ENCODE measurements at places on chromosomes 7 and 10. TPM values are rescaled to one million over a fixed set of nuclear protein-coding genes. Genes with fewer than 3 reads are reported as not detected.

The AEBP1 gene
- 12.4 TPM for total RNA-seq

The TECTB gene
- not detected for total RNA-seq

The PARG gene
- 20.1 TPM for total RNA-seq

The BHLHA15 gene
- not detected for total RNA-seq

The PIP gene
- not detected for total RNA-seq

The ZYX gene
- 69.8 TPM for total RNA-seq

The PRF1 gene
- 2.2 TPM for total RNA-seq

DNA sequence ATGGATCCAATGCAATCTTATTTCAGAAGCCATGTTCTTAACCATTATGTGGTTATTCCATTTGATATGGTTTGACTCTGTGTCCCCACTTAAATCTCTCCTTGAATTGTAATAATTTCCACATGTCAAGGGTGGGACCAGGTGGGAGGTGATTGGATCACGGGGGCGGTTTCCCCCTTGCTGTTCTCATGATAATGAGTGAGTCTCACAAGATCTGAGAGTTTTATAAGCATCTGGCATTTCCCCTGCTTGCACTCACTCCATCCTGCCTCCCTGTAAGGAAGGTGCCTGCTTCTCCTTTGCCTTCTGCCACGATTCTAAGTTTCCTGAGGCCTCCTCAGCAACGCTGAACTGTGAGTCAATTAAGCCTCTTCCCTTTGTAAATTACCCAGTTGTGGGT lies 32.0 kb upstream of the TSPAN13 start:
- DNase-seq = no peak

DNA sequence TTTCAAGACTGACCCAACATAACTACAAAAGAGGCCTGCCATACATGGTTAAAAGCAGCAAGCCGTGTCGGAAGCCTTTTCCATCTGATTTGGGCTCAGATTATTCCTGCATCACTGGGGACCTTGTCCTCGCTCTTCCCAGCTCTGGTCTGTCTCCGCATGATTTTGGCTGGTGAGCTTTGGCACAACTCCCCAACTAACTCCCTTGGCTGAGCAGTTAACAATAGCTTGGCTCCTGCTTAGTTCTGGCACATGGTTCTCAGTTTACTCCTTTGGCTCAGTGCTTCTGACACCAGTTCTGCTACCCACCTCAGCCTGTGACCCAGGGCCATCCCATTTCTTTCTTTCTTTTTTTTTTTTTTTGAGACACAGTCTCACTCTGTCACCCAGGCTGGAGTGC lies 17.0 kb downstream of the AGK start:
- DNase-seq = no peak

GRCh38 chr7:27367179-27367932 lies 124.8 kb downstream of the EVX1 start:
- no peak for DNase-seq

GRCh38 chr7:621572-622285 lies 102.1 kb upstream of the PDGFA start:
- DNase-seq = no peak

- DNase-seq = no peak
Observed at GRCh38 chr7:34385384-34385783, 272.6 kb upstream of the NPSR1 start.

GRCh38 chr10:16993186-16993585 lies 136.4 kb downstream of the CUBN start:
- no peak for DNase-seq

DNA sequence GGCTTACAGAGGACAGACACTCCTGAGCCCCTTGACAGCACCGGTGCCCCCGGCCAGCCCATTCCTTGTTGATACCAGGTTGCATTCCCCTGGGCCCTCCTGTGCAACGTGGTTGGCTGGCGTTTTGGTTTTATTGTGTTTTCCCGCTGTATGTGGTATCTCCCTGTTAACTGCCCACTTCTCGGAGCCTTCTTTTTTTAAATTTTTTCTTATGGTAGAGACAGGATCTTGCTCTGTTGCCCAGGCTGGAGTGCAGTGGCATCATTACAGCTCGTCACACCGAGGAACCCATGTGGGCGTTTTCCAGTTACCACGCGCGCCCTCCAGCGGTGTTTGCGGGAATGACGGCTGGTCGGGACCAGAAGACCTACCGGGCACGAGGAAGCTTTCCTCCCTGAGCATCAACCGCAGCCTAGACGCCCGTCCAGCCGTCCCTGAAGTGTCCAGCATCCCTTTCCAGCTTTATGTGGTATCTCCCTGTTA lies 16.9 kb upstream of the ZFAND2A start:
- DNase-seq = peak; percentile 83

DNA sequence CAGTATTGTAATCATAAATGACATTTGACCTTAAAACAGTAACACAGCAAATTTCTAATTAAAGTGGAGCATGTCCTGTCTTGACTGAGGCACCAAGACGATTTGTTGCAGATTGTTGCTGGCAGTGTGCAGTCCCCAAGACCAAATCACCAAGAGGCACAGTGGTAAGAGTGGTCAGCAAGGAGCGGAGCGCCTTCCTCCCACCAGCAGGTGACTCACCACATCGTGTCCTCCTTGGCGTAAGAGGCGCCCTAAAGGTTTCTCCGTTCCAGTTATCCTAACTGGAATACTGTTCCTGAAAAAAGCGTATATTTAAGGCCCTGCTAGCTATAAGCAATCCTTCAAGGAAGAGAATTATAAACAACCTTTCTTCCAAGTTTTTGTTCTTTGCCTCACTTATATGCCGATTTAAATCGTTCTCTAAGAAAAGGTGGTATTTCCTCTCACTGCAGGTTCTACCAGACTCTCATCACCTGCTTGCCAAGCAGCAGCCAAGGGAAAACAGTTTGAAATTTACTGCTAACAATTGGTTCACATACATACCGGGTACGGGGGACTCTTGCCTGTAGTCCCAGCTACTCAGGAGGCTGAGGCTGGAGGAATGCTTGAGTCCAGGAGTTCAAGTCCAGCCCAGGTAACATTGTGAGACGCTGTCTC lies 10.7 kb upstream of the REPIN1 start:
- no peak for DNase-seq

GRCh38 chr10:125056161-125057132 lies 103.9 kb downstream of the CTBP2 start:
- DNase-seq = no peak

DNA sequence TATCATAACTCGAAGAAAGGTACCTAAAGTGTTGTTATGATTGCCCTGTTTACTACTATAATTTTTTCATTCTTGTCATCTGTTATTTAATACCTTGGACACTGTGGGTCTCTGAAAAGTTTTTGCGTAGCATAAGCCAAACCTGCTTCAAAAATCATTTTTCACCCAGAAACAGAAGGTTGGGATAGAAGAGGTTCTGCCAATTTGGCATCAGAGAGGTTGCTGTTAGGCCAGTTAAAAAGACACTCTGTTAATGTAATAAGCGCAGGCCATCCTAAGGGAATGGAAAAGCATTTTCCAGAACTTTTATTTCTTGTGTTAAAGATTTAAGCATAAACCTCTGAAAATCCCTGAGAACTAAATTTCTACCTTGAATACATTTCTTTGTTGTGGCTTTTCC lies 212.2 kb downstream of the BMPER start:
- no peak for DNase-seq

DNA sequence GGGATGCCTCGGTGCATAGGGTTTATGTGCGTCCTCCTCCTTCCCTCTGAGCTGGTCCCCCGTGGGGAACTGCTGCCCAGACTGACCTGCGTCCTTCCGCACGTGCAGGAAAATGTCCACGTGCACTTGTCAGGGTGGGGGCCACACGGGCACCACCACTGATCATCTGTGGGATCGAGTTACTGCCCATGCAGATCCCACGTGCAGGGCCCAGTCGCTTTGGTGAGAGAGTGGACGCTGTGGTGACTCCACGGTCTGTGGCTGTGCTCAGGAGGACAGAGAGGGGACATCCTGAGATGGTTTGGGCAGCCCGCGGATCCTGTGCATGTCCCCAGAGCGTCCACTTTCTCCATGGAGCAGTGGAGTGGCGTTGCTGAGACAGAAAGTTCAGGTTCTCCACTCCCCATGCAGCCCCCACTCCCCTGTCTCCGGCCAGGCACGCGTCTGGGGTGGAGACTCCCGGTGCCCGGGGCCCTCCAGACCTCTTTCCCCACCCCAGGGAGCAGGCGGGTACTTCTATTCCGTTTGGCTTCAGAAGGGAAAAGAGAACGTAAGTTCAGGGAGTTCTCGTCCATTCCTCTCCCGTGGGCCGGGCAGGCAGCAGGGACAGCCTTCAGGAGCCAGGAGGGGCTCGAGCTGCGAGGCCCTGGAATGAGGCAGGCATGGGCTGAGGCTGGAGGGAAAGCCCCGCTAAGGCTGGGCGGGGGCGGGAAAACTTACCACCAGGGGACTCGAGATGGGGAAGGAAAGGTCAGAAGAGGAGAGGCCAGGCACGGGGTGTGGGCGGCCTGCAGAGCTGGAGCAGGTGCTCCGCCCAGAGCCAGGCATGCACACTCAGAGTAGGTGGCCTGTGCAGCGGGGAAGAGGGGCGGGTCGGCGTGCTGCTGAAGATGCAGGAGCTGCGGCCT lies 59.9 kb downstream of the EGFR start:
- DNase-seq = no peak

DNA sequence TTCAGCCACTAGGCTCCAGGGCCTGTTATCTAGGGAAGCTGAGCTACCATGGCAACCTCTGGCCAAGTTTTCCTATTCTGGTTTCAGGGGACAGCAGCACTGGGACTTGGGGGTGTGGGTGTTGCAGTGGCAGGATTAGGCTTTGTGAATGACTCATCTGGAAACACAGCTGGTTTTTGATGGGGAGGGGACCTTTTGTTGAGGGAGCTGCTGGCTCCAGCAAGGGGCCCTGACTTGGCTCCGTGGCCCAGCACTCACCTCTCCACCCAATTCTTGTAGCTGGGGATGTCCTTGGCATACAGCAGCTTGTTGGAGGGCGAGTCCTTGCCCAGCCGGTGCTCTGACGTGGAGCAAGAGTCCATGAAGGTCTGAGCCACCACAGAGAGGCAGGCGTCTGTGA lies 435.9 kb downstream of the PLXNA4 start:
- no peak for DNase-seq

- DNase-seq = no peak
Observed at GRCh38 chr7:77783545-77783944, 14.7 kb downstream of the TMEM60 start.

- no peak for DNase-seq
Observed at GRCh38 chr10:31808258-31809218, 120.1 kb downstream of the ARHGAP12 start.

DNA sequence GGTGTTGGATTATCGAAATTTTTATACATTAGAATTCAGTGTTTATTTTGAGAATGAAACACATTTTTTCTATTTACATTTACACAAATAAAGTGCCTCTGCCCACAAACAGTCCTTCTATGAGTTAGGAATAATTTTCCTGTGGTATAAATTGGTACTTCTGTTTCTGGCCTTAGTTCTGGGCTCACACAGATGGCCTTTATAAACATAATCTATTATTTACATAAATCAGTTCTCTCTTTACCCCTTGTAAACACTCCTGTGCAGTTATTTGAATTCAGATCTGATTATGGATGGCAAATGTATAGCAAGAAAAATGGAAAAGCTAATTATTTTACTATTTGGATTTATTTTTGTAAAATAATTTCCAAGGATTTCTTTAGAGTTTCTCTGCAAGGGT lies 143.2 kb downstream of the PRKG1 start:
- DNase-seq = no peak

DNA sequence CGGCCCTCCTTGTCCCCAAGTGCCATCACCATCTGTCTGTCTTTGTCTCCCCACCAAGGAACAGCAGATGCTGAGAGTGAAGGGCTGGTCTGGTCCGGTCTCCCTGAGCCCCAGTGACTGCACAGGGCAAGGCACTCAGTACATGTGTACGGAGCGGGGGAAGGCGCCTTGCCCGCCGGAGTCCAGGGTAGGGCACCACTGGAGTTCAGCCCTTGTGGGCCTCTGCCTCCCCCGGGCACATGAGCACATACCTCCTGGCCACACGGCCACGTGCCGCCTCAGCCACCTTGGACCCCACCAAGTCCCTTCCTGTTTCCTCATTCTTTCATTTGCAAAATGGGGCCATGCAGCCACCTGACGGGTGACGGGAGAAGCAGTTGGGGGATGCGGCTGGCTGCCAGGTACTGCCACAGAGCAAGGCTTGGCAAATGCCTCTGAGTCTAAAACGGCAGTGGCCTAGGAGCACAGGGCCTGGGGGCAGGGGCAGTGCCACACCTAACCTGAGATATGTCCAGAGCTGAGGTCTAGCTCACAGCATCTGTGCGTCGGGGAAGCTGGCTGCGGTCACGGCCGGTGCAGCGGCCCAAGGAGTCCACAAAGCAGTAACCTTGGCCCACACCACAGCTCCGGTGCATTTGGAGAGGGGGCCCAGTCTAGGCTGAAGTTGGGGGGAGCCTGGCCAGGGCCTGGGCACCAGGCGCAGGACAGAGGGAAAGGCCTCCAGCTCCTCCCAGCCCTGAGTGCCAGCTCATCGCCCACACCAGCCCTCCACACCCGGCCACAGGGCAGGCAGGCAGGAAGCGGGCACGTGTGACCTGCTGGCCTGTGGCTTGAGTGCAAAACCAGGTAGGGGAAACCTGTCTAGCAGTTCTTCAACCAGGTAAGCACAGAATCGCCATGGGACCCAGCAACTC lies 5.2 kb downstream of the ADAP1 start:
- peak; percentile 37 for DNase-seq

DNA sequence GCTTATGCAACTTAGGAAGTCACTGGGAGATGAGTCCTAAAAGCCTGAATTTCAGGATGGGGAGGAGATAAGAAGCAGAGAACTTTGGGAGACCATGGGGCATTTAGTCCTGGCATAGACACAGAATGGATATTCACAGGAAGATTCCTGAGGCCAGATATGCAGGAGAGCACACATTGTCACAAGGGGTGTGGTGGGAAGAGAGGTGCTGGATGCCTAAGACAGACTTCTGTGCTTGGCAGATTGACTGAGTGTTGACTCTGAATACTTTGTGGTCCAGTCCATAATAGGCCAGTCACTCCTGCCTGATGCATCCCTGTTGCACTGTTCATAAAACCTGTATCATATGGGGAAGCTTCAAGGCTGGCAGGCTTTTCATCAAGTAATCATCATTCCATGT lies 18.5 kb downstream of the SRI start:
- DNase-seq = no peak

DNA sequence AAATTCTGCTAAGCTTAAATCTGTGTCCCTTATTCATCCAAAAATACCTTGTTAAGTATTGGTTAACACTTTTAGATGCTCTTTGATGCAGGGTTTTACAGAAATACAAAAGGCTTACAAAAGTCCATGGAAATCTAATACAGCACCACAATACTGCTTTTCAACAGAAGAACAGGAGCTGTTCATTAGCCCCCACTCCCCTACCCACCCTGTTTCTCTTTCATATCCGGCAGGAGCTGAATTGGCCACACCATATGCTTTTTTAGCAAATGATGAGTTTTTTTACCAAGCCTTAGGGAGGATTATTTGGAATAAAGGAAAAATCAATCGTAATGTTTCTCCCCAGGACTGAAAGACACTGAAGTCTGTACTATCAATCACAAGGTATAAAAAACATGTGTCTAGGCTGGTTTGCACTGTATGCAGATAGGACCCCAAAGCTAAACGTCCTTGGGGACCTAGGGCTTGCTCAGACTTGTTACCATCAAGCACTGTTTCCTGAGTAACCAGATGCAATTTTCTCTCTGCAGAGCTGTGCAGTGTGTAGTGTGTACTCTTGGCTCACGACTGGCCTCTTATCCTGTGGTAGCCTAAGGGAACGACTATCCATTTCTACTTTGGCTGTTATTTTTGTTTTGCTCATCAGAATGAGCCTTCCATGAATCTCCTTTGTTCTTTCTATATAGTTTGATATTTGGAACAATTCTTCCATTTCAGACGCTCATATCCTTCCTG lies 143.3 kb upstream of the LRGUK start:
- no peak for DNase-seq
